Naive B cell (primary cell): ENCODE measurements at places on chromosomes 3 and 15.

DNA sequence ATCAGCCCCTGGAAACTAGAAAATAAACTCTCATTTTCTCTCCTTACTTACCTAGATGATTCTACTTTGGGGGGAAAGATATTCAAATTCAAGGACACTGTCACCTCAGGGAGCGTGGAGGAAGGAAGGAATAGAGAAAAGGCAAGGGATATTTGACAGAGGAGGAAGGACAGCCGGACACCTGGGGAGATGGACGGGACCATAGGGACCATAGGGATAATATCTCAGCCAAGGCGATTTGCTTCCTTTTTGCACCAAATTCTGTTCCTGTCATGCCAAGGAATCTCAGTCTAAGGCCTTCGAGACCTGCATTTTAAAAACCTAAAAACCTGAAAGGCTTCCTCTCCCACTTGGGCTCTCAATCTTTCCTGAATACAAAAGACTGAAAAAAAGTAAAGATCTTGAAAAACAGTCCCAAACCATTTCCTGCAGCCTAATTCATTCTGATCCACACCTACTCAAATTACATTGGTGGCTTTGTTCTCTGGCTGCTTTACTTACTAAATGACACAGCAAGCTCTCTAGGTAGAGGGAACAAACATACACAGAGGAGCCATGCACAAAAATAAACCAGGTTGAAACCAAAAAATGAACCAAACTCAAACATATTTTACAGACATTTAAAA lies 73.9 kb upstream of the SLC24A5 start:
- no peak for DNase-seq

DNA sequence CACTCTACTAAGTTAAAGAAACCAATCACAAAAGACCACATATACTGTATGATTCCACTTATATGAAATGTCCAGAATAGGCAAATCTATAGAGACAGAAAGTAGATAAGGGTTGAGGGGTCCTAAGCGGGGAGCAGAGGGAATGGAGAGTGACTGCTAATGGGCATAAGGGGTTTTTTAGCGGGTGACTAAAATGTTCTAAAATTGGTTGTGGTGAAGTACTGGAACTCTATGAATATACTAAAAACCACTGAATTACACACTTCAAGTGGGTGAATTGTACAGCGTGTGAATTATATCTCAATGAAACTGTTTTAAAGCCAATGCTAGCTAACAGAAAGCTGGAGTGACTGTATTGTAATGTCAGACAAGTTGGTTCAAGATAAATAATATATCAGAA lies 33.3 kb downstream of the KPNA1 start:
- no peak for DNase-seq

DNA sequence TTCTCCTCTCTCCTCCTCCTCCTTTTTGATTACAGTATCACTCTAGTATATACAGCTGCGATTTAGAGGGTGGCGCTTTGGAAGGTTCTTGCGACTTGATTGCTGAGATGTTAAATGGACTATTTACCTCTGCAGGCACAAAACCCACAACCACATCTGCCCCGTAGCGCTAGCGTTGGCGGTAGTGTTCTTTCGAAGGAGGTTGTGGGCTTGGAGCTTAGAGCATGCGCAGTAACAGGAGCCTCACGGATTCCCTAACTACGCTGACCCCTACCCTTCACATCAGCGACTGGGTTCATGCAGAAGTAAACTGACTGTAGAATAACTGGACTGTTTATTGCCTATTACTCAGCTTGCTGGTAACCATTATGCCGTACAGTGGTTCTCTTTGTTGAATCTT lies 58.0 kb downstream of the CGGBP1 start:
- no peak for DNase-seq

GRCh38 chr3:122294359-122294758 lies 30.7 kb upstream of the CSTA start:
- no peak for DNase-seq

DNA sequence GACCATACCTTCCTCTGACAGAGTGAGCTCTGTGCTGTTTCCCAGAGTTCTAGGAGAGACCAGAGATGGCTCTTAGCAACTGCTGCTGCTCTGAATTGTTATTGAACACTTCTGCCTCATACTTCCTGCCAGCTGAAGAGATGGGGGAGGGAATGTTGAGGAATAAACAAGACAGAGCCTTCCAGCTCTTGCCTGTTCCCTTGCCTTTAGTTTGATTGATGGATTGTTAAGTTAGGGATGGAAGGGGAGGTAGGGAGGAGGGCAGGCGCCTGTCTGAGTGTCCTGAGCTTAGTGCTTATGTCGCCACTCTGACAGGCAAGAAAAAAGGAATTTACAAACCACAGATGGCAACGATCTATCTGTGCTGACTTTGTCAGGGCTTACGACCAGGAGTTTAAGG lies 42.8 kb downstream of the ZNF609 start:
- no peak for DNase-seq

DNA sequence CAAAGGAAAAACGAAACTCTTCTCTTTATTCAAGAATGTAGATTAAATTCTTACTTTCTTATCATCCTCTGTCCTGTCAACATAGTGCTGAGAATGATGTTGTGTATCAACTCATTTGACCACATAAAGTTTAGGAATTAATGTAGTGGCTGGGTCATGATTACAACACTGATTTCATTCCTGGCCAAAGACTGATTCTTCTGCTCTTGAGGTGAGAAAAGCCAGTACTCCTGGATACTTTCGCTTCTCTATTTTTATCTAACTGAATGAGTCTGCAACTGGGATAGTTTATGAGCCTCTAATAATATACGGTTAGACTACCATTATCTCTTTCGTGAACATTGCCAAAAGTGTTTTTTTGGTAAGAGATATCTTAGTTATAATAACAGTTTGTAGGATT lies 173.0 kb downstream of the LPP start:
- DNase-seq: no peak

- no peak for DNase-seq
Observed at GRCh38 chr15:71148048-71148447, 32.8 kb downstream of the THSD4 start.

GRCh38 chr3:192831111-192831644 lies 86.5 kb downstream of the MB21D2 start:
- DNase-seq: no peak

- peak; percentile 69 for DNase-seq
Observed at GRCh38 chr15:31262901-31263671, 63.5 kb upstream of the KLF13 start.

DNA sequence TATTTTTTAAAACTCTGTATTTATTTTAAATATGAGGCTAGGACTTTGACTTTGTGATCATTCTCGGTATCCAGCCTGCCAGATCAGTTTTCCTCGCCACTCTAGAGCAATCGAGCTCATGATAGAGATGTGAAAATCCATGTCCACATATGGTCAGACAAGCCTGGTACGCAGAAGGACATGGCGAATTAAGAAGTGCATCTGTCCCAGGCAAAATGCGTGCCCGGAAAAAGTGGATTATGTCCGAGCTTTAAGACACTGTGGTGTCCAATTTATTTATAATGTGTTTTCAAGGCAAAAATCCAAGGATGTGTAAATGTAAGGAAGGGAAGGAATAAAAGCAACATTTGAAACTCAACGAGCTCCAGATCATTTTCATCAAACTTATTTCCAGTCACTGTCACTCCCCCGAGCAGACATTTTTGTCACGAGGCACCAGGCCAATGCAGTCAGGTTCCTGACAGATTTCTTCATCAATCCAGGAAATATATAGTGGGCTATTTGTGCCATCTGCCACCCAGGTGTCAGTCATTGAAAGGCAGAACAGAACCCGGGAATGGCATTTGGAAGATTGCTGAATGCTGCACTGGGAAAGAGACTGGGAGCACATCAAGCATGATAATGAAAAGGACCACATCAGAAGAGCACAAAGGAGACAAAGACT lies 825.7 kb downstream of the SQOR start:
- no peak for DNase-seq

DNA sequence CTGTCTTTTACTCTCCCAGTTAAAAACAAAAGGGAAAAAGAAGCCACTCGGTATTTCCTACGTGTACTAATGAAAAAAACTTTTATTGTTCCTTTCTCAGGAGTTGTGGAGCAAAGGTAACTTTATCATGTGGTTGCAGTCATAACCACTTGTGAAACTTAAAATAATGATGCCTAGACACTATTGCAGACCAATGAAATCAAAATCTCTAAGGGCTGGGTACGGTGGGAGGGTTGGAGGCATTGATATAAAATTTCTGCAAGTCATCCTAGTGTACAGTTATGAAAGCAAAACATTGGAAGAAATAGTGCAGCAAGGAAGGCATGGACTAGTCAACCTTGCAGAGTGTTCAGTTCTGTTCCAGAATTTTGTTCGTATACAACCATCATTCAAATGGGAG lies 808.8 kb downstream of the TUSC7 start:
- DNase-seq: no peak

GRCh38 chr15:78988361-78988911 lies 43.6 kb upstream of the CTSH start:
- no peak for DNase-seq

GRCh38 chr3:64008487-64009351 lies 14.6 kb downstream of the PSMD6 start:
- no peak for DNase-seq

- DNase-seq: no peak
Observed at GRCh38 chr3:114331710-114332109, 37.9 kb downstream of the TIGIT start.

DNA sequence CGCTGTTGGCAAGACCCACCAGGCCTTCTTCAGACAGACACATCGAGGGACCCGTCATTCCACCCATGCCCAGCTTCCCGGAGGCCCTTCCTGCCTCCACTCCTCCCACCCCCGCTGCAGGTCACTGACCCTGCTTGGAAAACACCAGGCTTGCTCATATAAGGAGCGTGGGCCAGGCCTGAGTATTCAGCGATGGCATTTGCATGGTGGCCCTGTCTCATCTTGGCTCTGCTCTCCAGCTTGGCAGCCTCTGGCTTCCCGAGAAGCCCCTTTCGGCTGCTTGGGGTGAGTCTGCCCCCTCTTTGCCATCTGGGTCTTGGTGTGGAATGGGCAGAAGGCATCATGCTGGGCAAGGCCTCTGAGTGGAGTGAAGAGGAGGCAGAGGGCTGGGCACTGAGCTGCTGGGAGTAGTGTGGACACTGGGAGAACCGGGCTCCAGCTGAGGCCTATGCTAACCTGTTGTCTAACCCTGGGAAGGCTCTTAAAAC lies at the start of gene ITIH3:
Gene ITIH3, plus strand, starts transcription at position 185 of the 488 bp plus-strand sequence. Its CDS starts 8 bp downstream, at position 193.
- no peak for DNase-seq

- DNase-seq: no peak
Observed at GRCh38 chr15:62653122-62653521, 389.4 kb upstream of the TPM1 start.

DNA sequence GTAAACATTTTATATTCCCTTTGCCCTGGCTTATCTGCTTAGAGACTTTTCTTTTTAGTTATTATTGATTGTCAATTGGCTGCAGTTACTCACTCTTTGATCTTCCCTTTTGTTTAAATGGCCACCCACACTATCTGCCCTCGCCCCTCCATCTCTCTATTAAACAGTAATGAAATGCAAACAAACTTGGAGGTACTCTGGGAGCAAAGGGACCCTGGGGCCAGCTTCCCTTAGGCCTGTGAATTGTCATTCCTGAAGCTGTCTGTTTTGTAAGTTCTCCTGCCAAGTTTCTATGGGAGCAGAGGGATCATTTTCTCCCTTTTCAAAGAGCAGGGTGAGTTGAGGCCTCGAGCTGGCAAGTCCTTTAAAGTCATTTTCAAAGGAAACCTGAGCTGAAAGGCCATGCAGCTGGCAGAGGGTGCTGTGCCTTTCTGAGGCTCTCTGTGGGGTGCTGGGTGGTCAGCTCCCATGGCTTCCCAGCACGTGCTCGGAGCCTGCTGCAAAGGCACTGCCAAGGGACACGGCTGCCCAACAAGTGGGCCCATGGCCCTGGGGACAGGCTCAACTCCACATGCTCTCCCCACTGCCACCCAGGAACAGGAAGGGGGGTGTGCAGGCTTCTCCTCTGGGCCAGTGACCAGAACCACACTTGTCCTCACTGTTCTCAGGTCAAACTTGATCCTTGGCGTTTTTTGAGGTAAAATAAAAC lies 17.4 kb upstream of the RTP2 start:
- DNase-seq: no peak

- no peak for DNase-seq
Observed at GRCh38 chr3:136186344-136186743, 9.8 kb downstream of the MSL2 start.

- no peak for DNase-seq
Observed at GRCh38 chr3:99505646-99506269, 132.6 kb upstream of the COL8A1 start.

DNA sequence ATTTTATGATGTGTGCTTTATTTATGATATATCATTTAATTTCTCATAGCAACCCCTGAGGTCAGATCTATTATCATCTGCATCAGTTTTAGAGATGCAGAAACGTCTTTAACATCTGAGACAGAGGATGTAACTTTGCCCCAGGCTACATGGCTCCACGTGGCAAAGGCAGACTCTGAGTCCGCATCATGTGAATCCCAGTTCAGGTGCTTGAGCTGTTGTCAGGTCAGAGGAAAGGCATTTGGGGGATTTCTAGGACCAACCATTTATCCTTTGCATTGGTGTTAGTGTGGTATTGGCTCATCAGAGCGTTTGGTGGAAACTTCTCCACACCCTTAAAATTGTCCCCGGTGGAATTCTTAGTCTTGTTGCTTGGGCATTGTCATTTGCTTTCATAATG lies 10.8 kb downstream of the CACNA2D3 start:
- no peak for DNase-seq

GRCh38 chr3:100517276-100517675 lies 24.9 kb downstream of the TMEM45A start:
- DNase-seq: no peak

GRCh38 chr15:98347866-98348265 lies 300.5 kb upstream of the IGF1R start:
- DNase-seq: no peak

DNA sequence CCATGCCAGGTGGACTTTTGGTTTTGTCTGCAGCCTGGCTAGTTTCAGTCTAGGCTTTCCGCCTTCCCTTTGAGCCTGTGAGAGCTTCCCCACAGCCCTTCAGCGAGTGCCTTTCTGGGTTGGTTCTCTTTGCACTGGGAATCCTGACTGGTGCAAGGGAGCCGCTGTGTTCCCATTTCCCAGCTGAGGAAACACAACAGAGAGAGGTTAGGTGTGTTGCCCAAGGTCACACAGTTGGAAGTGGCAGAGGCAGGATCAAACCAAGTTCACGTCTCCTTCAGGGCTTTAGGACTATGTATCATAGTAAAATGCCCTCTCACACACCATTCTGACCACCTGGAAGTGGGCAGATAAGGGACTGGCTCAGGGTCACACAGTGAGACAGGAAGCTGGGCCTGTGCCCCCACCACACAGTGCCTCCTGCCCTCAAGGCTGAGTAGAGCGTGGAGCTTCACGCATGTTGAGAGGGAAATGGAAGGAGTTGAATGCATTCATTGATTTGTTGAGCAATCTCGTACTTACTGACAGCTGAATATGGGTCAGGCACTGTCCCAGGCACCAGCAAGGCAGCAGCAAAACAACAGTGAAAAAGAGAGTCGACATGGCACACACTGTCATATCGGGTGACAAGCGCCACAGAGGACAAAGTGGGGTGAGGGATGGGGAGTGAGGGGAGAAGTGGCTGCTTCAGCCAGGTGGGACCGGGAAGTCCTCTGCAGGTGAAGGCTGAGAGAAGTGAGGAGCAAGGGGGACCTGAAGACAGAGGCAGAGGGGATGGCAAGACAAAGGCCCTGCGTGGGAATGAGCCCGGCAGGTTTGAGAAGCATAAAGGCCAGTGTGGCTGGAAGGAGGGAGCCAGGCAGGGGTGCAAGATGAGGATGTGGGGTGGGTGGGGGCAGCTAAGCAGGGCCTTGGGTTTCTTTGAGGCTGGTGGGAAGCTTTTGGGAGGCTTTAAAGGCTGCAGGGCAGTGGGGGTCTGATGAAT lies 12.3 kb upstream of the ANPEP start:
- no peak for DNase-seq
